ENCODE measurements at places on chromosomes 11 and 22. TPM values are rescaled to one million over a fixed set of nuclear protein-coding genes. Genes with fewer than 3 reads are reported as not detected.

The TPBGL gene
- 0.16 TPM for total RNA-seq

GRCh38 chr11:78031629-78032028, 8.6 kb upstream of the KCTD14 start:
- no peaks in the 10 kb centered on the region for H3K4me1 ChIP-seq
- H3K36me3 ChIP-seq, result no peaks in the 10 kb centered on the region
- no peaks in the 10 kb centered on the region for H3K27me3 ChIP-seq
- no peak overlapping the region for H3K4me3 ChIP-seq
- no peak overlapping the region for H3K27ac ChIP-seq
- DNase-seq, result no peak

The NCF4 gene
- 2.8 TPM for total RNA-seq

- H3K36me3 ChIP-seq, result no peaks in the 10 kb centered on the region
- DNase-seq, result no peak
- H3K27ac ChIP-seq, result no peak overlapping the region
- peaks cover 10% of the 10 kb centered on the region for H3K27me3 ChIP-seq
These were observed 524 bp downstream of the MS4A8 start for GRCh38 chr11:60699936-60700335.

DNA sequence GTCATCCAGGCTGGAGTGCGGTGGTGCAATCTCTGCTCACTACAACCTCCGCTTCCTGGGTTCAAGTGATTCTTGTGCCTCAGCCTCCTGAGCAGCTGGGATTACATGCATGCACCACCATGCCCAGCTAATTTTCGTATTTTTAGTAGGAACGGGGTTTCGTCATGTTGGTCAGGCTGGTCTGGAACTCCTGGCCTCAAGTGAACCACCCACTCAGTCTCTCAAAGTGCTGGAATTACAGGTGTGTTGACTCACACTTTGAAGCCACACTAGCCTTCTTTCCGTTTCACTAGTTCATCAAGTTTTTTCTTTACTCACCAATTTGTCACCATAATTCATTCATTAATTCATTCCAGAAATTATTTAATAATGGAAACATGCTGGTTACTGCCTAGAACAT, 298.4 kb upstream of the MTNR1B start:
- H3K27me3 ChIP-seq, result no peaks in the 10 kb centered on the region
- no peaks in the 10 kb centered on the region for H3K36me3 ChIP-seq
- H3K4me1 ChIP-seq, result no peaks in the 10 kb centered on the region
- H3K4me3 ChIP-seq, result no peak overlapping the region

GRCh38 chr22:39988386-39989114, 6.2 kb upstream of the FAM83F start:
- no peaks in the 10 kb centered on the region for H3K36me3 ChIP-seq
- no peak overlapping the region for H3K27ac ChIP-seq

DNA sequence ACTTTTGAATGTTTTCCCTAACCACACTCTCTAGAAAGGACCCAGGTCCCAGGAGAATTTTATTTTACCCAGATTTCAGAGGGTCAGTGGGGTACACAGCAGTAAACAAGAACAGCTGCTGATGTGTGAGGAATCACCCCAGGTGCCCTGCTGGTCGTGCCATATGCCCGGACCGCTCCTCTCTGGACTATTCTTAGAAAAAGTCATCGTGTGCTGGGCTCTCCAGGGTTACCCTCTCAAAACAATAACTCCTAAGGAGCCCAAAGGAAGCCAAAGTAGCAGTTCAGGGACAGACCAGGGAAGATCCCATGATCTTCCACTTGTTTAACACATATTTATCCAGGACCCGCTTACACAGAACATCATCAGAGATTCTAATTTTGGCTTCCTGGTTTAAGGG, 29.7 kb downstream of the LRP4 start:
- peaks cover 4% of the 10 kb centered on the region for H3K27me3 ChIP-seq
- peaks cover 8% of the 10 kb centered on the region for H3K4me1 ChIP-seq
- H3K36me3 ChIP-seq, result no peaks in the 10 kb centered on the region

- no peaks in the 10 kb centered on the region for H3K27me3 ChIP-seq
- DNase-seq, result no peak
- peaks cover 18% of the 10 kb centered on the region for H3K4me1 ChIP-seq
- no peaks in the 10 kb centered on the region for H3K36me3 ChIP-seq
These were observed 2.4 kb downstream of the MOB2 start for GRCh38 chr11:1484061-1484671.

The ANO9 gene
- 70.1 TPM for total RNA-seq

All from naive thymus-derived CD8-positive, alpha-beta T cell (primary cell).